ENCODE measurements at places on chromosomes 3 and 15. TPM values are rescaled to one million over a fixed set of nuclear protein-coding genes. Genes with fewer than 3 reads are reported as not detected.
A peak's percentile ranks its signal among the peaks of the same experiment; 100 is the strongest.

- no peaks in the 10 kb centered on the region for H3K36me3 ChIP-seq
- H3K4me1 ChIP-seq, result no peaks in the 10 kb centered on the region
- no peak overlapping the region for H3K4me3 ChIP-seq
- DNase-seq, result no peak
These were observed 242.3 kb upstream of the ICE2 start for GRCh38 chr15:60721257-60721626.

GRCh38 chr15:95247071-95247984 is 1016.0 kb downstream of the MCTP2 start:
- H3K4me3 ChIP-seq, result no peak overlapping the region
- H3K27me3 ChIP-seq, result no peaks in the 10 kb centered on the region
- no peaks in the 10 kb centered on the region for H3K4me1 ChIP-seq
- DNase-seq, result no peak
- no peak overlapping the region for H3K27ac ChIP-seq

DNA sequence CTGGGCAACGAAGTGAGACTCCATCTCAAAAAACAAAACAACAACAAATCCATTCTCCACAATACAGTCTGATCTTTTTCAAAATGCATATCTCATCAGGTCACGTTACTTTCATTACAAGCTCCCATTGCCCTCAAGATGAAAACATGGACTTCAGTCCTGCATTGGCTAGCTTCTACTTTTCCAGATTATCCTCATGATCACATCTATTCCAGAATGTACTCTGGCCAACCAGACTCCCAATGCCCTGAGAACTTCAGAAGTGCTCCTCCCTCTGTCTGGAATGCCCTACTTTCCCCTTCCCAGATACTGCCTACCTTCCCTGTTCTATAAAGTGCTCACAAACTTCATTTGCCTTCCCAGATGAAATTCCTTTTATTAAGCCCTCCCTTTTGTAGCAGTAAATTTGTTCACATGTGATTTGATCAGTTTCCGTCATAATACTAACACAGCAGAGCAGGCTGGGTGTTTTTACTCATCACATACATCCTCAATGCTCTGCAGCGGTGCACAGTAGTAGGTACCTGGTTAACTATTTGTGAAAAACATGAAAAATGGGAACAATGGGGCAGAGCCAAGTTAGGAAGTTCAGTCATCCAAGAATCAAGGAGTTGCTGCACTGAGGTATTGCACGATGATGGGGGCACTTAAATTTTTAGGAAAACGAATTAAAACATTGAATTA is 5.3 kb downstream of the RPL22L1 start:
- peaks cover 13% of the 10 kb centered on the region for H3K36me3 ChIP-seq
- no peaks in the 10 kb centered on the region for H3K27me3 ChIP-seq
- H3K27ac ChIP-seq, result no peak overlapping the region
- no peak overlapping the region for H3K4me3 ChIP-seq

GRCh38 chr3:151992326-151993041 is 119.0 kb downstream of the SUCNR1 start:
- H3K36me3 ChIP-seq, result no peaks in the 10 kb centered on the region
- no peaks in the 10 kb centered on the region for H3K4me1 ChIP-seq
- no peak overlapping the region for H3K27ac ChIP-seq
- no peak overlapping the region for H3K4me3 ChIP-seq

GRCh38 chr3:139127101-139127500 is 82.4 kb upstream of the PRR23C start:
- no peaks in the 10 kb centered on the region for H3K27me3 ChIP-seq
- H3K36me3 ChIP-seq, result no peaks in the 10 kb centered on the region
- no peak for DNase-seq
- H3K4me1 ChIP-seq, result peaks cover 3% of the 10 kb centered on the region

GRCh38 chr3:43786102-43786501 is 95.4 kb downstream of the ABHD5 start:
- H3K4me3 ChIP-seq, result no peak overlapping the region
- no peaks in the 10 kb centered on the region for H3K27me3 ChIP-seq
- H3K4me1 ChIP-seq, result no peaks in the 10 kb centered on the region
- H3K36me3 ChIP-seq, result no peaks in the 10 kb centered on the region
- no peak overlapping the region for H3K27ac ChIP-seq

GRCh38 chr15:96358821-96359615 is 28.5 kb downstream of the NR2F2 start:
- no peak overlapping the region for H3K4me3 ChIP-seq
- no peak overlapping the region for H3K27ac ChIP-seq
- no peaks in the 10 kb centered on the region for H3K36me3 ChIP-seq
- DNase-seq, result no peak

DNA sequence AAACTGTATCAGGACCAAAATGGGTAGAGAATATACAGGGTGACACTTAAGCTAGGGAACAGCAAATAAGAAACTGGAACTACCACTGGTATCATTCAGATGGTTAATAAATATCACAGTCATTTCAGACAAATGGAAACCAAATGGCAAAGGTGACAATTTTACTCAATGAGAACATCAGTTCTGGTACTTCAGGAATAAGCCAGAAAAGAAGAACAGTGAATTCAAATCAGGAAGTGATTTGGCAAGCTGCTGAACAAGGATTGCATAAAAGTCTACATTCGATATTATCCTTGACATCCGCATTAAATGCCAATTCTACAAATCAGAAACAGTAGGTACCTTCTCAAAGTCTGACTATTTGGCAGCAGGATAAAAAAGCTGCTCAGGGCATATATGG is 23.5 kb upstream of the STIMATE start:
- H3K4me3 ChIP-seq, result no peak overlapping the region
- DNase-seq, result peak; percentile 47
- H3K27me3 ChIP-seq, result no peaks in the 10 kb centered on the region
- H3K27ac ChIP-seq, result no peak overlapping the region

GRCh38 chr3:113676261-113676660 is 20.2 kb downstream of the USF3 start:
- no peak overlapping the region for H3K27ac ChIP-seq
- peaks cover 6% of the 10 kb centered on the region for H3K4me1 ChIP-seq
- H3K27me3 ChIP-seq, result no peaks in the 10 kb centered on the region
- DNase-seq, result peak; percentile 68

DNA sequence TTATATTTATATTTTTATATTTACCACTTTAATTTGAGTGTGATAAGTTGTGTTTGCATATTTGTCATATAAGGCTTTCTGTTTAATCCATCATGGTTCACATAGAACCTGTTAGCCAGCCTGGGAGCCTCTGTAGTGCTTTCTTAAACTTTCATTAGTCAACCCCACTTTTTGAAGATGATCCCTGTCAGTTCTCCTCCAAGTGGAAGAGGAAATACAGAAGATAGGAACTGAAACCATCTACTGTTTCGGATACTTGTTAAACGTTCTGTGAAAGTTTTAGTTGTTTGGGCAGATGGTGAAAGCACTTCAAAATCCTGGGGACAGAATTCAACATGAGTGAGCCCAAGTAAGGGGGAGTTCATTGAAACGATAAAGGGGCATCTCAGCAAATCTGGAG is 4.6 kb upstream of the SAMMSON start:
- no peaks in the 10 kb centered on the region for H3K36me3 ChIP-seq
- peaks cover 16% of the 10 kb centered on the region for H3K4me1 ChIP-seq
- H3K4me3 ChIP-seq, result no peak overlapping the region
- peak; percentile 47 for DNase-seq
- no peaks in the 10 kb centered on the region for H3K27me3 ChIP-seq
- peak overlapping the region; percentile 52 for H3K27ac ChIP-seq

- H3K27ac ChIP-seq, result no peak overlapping the region
- no peak for DNase-seq
- H3K36me3 ChIP-seq, result no peaks in the 10 kb centered on the region
- H3K4me3 ChIP-seq, result no peak overlapping the region
- H3K4me1 ChIP-seq, result no peaks in the 10 kb centered on the region
- peaks cover 2% of the 10 kb centered on the region for H3K27me3 ChIP-seq
These were observed 118.1 kb downstream of the RPL22L1 start for GRCh38 chr3:170751899-170752293.

DNA sequence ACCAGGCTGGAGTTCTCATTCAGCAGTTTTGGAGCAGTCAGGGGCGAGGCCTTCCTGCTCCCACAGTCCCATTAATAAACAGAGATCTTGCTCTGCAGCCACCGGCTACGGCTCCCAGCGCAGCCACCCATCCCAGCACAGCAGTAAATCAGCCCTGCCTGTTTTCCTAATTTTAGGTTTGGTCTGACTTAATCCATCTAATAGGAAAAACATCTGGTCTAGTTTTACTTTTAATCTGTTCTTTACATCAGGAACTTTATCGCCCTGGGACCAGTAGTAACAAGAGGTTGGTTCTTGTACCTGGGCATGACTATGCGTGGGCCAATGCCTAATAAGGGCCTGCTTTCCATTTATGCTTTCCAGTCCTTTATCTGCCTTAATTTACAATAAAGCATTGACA is 264.0 kb upstream of the DPH6 start:
- no peaks in the 10 kb centered on the region for H3K36me3 ChIP-seq
- H3K4me1 ChIP-seq, result no peaks in the 10 kb centered on the region
- no peak for DNase-seq
- no peak overlapping the region for H3K27ac ChIP-seq
- no peak overlapping the region for H3K4me3 ChIP-seq
- no peaks in the 10 kb centered on the region for H3K27me3 ChIP-seq

- no peak overlapping the region for H3K27ac ChIP-seq
- no peaks in the 10 kb centered on the region for H3K4me1 ChIP-seq
- H3K4me3 ChIP-seq, result no peak overlapping the region
- H3K27me3 ChIP-seq, result no peaks in the 10 kb centered on the region
- no peaks in the 10 kb centered on the region for H3K36me3 ChIP-seq
These were observed 14.7 kb downstream of the IGSF11 start for GRCh38 chr3:119019767-119020518.

DNA sequence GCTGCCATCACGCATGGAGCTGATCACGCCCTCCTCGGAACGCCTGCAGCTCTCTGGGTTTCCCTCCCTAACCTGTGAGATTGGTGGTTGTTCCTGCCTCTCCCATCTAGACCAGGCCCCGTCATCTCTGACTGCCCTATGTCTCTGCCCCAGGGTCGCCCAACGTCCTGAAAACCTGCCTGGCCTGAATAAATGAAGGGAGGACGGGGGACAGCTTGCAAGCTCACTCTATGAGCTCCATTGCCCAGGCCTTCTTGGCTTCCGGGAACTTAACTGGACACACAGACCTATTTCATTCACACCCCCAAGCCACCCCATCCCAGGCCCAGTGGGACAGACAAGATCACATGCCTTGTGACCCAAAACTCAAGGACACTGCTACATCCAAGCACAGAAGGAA is 274.2 kb downstream of the XXYLT1 start:
- H3K4me3 ChIP-seq, result no peak overlapping the region
- H3K27me3 ChIP-seq, result no peaks in the 10 kb centered on the region
- DNase-seq, result no peak
- peaks cover 13% of the 10 kb centered on the region for H3K4me1 ChIP-seq
- no peak overlapping the region for H3K27ac ChIP-seq

DNA sequence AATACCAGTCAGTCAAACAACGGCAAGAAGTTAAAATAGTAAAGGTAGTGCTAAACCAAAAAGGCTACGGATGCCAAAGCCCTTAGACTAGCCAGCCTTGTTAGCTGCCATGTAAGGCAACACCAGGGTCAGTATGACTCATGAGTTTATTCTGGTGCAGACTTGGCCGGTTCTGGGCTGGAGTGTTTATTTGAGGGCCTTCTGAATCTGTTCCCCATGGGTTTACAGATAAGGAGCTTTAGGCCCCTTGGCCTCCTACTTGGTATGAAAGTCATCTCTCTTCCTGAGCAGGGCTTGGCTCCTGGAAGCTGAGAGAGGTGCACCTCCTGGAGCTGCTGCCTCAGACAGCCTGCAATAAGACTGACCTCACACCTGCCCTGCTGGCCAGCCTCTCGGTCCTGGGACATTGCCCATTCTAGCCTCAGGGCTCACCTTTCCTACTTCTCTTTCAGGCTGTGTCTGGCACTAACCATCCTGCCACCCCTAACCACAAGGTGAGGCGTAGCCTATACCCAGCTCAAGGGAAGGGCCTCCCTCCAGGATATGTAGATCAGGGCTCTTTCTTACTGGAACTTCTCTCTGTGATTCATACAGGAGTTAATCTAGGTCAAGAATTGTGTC is 10.4 kb upstream of the RTP1 start:
- no peaks in the 10 kb centered on the region for H3K36me3 ChIP-seq
- H3K27me3 ChIP-seq, result peaks cover 14% of the 10 kb centered on the region
- H3K4me1 ChIP-seq, result peaks cover 17% of the 10 kb centered on the region
- DNase-seq, result no peak

GRCh38 chr3:42438758-42439157 is 28.3 kb upstream of the LYZL4 start:
- no peak overlapping the region for H3K27ac ChIP-seq
- H3K36me3 ChIP-seq, result no peaks in the 10 kb centered on the region
- H3K4me1 ChIP-seq, result no peaks in the 10 kb centered on the region
- no peaks in the 10 kb centered on the region for H3K27me3 ChIP-seq
- no peak for DNase-seq

- no peak overlapping the region for H3K4me3 ChIP-seq
- no peaks in the 10 kb centered on the region for H3K36me3 ChIP-seq
- no peaks in the 10 kb centered on the region for H3K27me3 ChIP-seq
- peak; percentile 60 for DNase-seq
- peaks cover 2% of the 10 kb centered on the region for H3K4me1 ChIP-seq
- no peak overlapping the region for H3K27ac ChIP-seq
These were observed 13.6 kb upstream of the DENND6A start for GRCh38 chr3:57706462-57706861.

- H3K4me3 ChIP-seq, result no peak overlapping the region
- H3K27me3 ChIP-seq, result no peaks in the 10 kb centered on the region
- H3K27ac ChIP-seq, result no peak overlapping the region
These were observed 50.9 kb downstream of the FAM98B start for GRCh38 chr15:38504680-38505467.

GRCh38 chr3:184872200-184872599 is 60.2 kb downstream of the VPS8 start:
- no peak overlapping the region for H3K27ac ChIP-seq
- no peak overlapping the region for H3K4me3 ChIP-seq
- H3K27me3 ChIP-seq, result no peaks in the 10 kb centered on the region
- H3K36me3 ChIP-seq, result peaks cover 99% of the 10 kb centered on the region

- H3K4me1 ChIP-seq, result no peaks in the 10 kb centered on the region
- no peak overlapping the region for H3K27ac ChIP-seq
- no peaks in the 10 kb centered on the region for H3K27me3 ChIP-seq
- no peaks in the 10 kb centered on the region for H3K36me3 ChIP-seq
These were observed 176.0 kb downstream of the APBA2 start for GRCh38 chr15:29061746-29062145.

DNA sequence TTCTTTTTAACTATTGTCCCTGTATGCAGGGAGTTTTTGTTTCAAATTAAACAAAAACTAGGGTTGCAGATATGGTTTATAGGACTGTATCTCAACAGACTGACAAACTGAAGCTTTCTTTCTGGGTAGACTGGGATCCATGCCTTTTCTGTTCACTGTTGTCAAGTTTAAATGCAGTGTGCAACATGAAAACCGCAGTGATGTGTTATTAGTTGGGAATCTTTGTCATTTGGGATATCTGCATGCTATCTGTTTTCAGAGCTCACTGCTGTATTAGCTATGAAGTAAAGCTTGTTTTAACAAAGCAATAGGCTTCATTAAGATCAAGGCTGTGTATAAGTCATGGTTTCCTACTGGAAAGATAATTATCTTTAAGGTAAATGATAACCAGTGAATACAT is 21.4 kb upstream of the MCF2L2 start:
- H3K4me1 ChIP-seq, result peaks cover 14% of the 10 kb centered on the region
- no peak for DNase-seq
- no peaks in the 10 kb centered on the region for H3K27me3 ChIP-seq
- no peak overlapping the region for H3K27ac ChIP-seq

The CFAP20DC gene
- not detected for polyA plus RNA-seq

The GPD1L gene
- 10.2 TPM for polyA plus RNA-seq

The PAK6 gene
- polyA plus RNA-seq, result not detected

The TFRC gene
- 43.1 TPM for polyA plus RNA-seq

The TMEM207 gene
- polyA plus RNA-seq, result not detected

The KBTBD13 gene
- not detected for polyA plus RNA-seq

The IL16 gene
- polyA plus RNA-seq, result 95.1 TPM

The DISP2 gene
- polyA plus RNA-seq, result 0.01 TPM

The ZPLD1 gene
- polyA plus RNA-seq, result not detected

The GOLGA6D gene
- polyA plus RNA-seq, result not detected

The PLA2G4F gene
- polyA plus RNA-seq, result not detected

The GRM7 gene
- polyA plus RNA-seq, result not detected

Data from CD14-positive monocyte (primary cell).